Activated CD4-positive, alpha-beta memory T cell treated with anti-CD3 and anti-CD28 coated beads, Interleukin-2, amount 10 ng/mL, durations not matched to agents 7 days and 5 days (primary cell): ENCODE measurements at places on chromosomes 6 and 20. TPM values are rescaled to one million over a fixed set of nuclear protein-coding genes. Genes with fewer than 3 reads are reported as not detected.

GRCh38 chr6:9168669-9169068 is 733.3 kb upstream of the SLC35B3 start:
- no peak for DNase-seq

GRCh38 chr20:48260129-48260756 is 475.0 kb upstream of the SULF2 start:
- DNase-seq, result no peak

GRCh38 chr20:54657268-54657826 is 182.0 kb downstream of the DOK5 start:
- no peak for DNase-seq

DNA sequence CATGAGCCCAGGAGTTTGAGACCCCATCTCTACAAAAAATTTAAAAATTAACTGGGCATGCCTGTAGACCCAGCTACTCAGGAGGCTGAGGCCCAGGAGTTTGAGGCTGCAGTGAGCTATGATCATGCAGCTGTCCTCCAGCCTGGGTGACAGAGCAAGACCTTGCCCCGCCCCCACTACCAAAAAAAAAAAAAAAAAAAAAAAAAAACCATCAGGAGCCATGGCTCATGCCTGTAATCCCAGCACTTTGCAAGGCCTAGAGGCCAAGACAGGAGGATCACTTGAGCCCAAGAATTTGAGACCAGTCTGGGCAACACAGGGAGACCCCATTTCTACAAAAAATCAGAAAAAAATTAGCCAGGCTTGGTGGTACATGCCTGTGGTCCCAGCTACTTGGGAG is 159.1 kb downstream of the SOBP start:
- DNase-seq, result no peak

GRCh38 chr6:105259913-105260889 is 80.4 kb upstream of the POPDC3 start:
- DNase-seq, result no peak

DNA sequence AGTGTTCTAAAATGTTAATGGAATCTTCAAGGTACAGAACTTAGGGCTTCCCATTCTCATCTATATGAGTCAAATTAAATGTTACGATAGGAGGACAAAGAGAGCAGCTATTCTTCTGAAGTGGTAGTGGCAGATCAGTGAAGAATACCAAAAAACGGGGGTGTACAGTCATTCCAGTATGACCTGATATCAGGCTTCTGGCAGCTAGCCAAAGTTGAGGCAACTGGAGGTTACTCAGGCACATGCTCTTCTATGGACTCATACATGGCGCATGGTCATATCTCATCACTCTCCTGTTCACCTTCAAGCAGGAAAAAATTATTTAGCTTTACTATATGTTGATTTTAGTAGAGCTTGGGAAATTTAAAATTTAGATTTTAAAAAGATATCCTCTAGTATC is 1608.8 kb downstream of the GRIK2 start:
- DNase-seq, result no peak

DNA sequence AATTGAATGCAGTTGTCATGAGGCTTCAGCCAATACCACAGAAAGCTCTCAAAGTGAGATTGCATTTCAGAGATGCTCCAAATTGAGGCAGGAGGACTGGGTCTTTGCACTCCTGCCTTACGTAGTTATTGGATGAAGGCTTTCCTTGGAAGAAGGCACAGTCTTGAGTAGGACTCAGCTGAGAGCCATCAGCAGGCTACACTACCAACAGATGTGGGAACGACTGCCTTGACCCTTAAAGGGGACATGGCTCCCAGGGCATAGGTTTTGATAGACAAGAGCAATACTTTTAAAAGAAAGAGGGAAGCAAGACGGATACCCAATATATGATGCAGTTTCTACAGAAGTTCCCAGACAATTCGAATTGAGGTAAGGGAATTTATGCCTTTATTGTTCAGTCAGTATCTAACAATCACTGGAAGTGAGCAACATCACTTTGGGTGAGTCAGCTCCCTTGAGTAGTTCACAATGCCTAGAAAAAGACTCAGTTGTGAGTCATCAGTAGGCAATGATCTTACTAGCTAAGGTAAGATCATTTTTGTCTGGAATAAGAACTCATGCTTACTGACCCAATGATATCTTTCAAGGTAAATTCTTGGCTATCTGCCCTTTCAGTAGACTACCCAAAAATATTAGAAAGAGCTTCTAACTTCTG is 390.8 kb downstream of the GJA1 start:
- no peak for DNase-seq

GRCh38 chr20:61543931-61544745 is 292.1 kb downstream of the CDH4 start:
- DNase-seq, result no peak

GRCh38 chr20:46894971-46895905 is 595 bp downstream of the EYA2 start:
- no peak for DNase-seq

DNA sequence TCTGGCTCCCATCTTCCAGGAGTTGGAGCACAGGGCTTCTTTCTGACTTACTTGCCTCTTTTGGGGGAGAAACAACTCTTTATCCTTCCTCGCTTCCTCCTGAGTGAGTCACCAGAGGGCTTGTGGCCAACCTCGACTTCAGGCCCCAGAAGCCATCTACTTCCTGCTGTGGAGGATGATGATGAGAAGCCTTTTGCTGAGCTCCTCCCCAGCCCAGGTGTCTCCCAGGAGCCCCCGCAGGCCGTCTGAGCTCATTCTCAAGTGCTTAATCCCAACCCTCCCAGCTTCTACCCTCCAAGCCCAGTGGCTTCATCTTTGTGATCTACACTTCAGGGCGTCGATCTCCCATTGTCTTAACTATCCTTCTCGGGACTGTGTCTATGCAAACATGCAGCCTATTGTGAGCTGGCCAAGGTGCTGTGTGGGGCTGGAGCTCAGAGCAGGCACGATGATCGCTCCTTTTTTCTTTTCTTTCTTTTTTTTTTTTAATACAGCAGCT is 27.9 kb downstream of the SDCBP2 start:
- peak; percentile 77 for DNase-seq

GRCh38 chr20:64247307-64247618 is 8.3 kb upstream of the PCMTD2 start:
- DNase-seq, result no peak

- DNase-seq, result no peak
These were observed 48.7 kb upstream of the BMP2 start for GRCh38 chr20:6718662-6719368.

GRCh38 chr6:154041001-154041400 is 2.0 kb downstream of the OPRM1 start:
- no peak for DNase-seq

- DNase-seq, result no peak
These were observed 217.3 kb upstream of the TENT5A start for GRCh38 chr6:81969814-81970213.

DNA sequence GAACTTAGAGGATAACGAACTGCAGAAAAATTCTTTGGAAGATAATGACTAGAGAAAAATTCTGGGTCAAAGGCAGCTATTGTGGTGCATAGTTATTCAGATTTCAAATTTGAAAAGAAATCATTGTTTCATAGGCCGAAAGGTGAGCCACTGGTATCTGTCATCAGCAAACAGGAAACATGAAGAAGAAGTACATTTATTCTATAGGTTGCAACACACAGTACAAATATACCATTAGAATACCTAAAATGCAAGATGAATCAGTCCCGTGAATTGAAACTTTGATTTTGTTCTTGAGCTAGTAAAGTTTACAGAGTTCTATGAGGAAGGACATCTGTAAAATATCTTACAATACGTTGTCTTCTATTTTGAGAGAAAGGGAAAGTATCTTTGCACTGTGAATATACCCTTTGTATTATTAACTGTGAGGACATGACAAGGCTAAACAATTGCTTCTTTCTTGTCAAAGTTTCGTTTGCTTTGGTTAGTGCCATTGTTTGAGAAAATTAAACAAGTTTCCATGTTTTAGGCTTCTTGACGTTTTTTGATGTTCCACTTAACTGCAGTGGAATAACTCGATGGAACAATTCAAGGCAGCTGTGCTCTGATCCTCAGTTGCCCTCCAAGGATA is 84.7 kb downstream of the HDGFL1 start:
- no peak for DNase-seq

- DNase-seq, result no peak
These were observed 14.9 kb upstream of the ULBP3 start for GRCh38 chr6:150083839-150084238.

DNA sequence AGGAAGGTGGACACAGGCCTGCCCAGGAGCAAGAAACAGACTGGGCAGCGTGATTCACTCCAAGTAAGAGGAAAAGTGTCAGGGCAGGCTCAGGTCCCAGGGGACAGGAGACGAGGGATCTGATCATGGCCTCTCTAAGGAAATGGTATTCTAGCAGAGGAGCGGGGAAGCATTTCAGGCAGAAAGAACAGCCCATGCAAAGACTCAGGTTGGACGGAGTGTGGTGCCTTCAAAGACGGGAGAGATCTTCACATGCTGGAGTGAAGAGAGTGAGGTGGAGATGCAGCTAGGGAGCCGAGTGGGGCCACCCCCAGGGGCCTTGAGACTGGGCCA is 161.1 kb downstream of the SYCP2 start:
- no peak for DNase-seq

GRCh38 chr6:1544000-1544399 is 65.7 kb upstream of the FOXC1 start:
- DNase-seq, result no peak

DNA sequence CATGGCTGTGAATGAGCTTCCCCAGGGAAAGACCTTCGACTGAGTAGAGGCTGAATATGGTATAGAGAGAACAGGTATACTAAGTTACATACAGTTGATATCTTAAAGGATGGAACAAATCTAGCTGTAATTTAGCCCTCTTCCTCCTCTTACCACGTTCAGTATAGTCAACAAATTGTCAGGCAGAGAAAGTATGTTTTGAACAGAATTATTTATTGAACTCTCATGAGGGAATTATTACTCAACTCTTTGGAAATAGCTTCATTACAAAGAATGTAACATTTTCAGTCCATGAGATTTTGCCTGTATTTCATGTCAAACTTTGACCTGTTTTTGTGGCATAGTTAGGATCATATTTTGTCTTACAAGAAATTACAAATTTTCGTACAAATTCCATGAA is 63.0 kb downstream of the SH3BGRL2 start:
- no peak for DNase-seq

DNA sequence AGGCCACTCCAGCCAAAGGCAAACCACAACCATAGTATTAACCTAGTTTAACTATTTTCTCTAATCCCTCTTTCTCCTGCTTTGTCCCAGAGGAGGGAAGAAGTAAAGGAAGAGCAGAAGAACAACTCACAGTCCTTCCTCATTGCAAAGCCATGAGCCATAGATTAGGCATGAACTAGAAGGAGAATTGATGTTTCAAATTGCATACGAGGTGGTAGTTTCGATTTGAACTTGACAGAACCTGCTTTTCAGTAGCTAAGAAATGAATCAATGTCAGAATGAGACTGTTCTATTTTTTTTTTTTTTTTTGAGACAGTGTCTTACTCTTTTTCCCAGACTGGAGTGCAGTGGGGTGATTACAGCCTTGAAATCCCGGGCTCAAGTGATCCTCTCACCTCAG is 48.3 kb downstream of the PROKR2 start:
- no peak for DNase-seq

DNA sequence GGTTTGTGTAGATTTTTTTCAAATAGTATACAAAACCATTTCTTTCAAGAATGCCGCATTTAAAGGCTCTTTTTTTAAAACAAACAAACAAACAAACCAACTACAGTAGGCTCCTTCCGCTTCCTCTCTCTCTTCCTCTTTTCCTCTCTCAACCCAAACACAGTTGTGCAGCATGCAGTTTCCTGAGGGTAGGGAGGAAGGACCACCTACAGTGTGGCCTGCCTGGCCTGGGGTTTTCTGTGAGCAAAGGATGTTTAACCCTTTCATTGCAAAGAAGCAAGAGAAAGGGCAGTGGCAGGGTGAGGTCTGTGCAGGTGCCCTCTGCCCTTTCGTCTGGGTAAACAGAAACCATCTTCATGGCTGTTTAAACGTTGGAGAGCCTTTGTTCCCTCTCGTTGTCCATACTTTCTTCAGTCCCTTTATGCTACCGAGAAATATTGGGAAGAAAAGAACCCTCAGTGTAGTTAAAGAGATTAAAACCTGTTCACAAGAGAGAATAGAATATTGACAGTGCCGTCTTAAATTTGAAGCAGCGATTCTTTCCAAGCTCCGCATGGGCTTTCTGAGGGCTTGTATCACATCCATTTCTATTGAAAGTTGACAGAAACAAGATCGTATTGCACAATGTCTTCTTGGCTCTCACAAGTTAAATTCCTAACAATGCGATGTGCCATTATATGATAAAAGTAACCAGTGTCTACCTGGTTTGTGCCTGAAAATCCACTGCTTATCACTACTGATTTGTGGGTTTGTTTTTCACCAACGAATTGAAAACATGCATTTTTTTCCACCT is 215.5 kb upstream of the SNX9 start:
- DNase-seq, result no peak

GRCh38 chr20:3231889-3232588 is 7.0 kb downstream of the SLC4A11 start:
- DNase-seq, result no peak

GRCh38 chr6:140043762-140044378 is 669.4 kb upstream of the CITED2 start:
- no peak for DNase-seq

DNA sequence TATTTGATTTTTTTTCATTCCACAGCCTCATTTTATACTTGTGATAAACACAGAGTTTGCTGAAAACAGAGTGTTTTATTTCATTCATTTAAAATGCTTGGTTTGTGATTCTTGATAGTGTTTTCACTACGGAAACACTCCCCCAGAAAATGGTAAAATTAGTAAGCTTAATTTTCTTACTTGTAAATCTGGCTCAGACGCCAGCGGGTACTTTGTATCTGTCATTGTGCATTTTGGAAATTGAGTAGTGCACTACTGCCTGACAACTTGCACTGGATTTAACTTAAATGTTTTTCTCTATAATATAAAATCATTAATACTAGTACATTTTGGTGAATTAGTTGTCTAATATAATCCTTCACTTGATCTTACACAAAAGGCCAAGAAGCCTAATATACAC is 37.0 kb upstream of the HINT3 start:
- DNase-seq, result no peak

DNA sequence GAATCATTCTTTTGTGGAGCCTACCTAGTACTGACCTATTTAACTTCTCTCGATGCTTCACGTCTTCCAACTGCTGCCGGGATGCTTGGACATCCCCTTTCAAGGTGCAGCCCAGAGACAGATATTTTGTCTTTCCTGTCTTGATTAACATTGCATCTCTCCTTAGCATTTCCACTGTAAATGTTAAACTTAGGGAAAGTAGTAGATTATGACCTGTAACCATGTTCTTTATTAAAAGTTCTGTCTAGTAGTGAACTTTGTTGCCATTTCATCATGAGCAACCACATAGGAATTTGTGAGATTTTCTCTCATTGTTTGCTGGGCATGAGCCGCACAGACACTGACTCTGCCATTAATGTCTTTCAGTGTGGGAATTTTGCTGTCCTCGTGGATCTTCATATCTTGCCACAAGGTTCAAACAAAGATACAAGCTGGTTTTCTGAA is 117.9 kb downstream of the JAG1 start:
- no peak for DNase-seq

GRCh38 chr6:106446983-106447382 is 86.5 kb downstream of the CRYBG1 start:
- DNase-seq, result no peak

GRCh38 chr20:11136691-11137090 is 462.9 kb upstream of the JAG1 start:
- no peak for DNase-seq

The TGM3 gene
- total RNA-seq, result not detected

The C20orf96 gene
- 5.9 TPM for total RNA-seq

The MYT1 gene
- not detected for total RNA-seq

The SOBP gene
- total RNA-seq, result 0.33 TPM

The ZNF451 gene
- 55.9 TPM for total RNA-seq

The EYA2 gene
- total RNA-seq, result 0.15 TPM

The SIGLEC1 gene
- not detected for total RNA-seq

The NHLRC1 gene
- 0.20 TPM for total RNA-seq

The TFB1M gene
- total RNA-seq, result 28.1 TPM
